ENCODE measurements at places on chromosomes 6 and 20. TPM values are rescaled to one million over a fixed set of nuclear protein-coding genes. Genes with fewer than 3 reads are reported as not detected.

Gene PTCRA
- not detected for total RNA-seq

Gene HCRTR2
- not detected for total RNA-seq

Gene TMEM170B
- 10.8 TPM for total RNA-seq

Gene FAXC
- 2.8 TPM for total RNA-seq

All from uterus (tissue), 4 donors.